ENCODE measurements at places on chromosomes 11 and 22.
A peak's percentile ranks its signal among the peaks of the same experiment; 100 is the strongest.

- no peak for DNase-seq
Observed at GRCh38 chr22:35622191-35622913, 5.2 kb upstream of the MB start.

- DNase-seq, result peak; percentile 97
Observed at GRCh38 chr11:506238-506994, 626 bp downstream of the RNH1 start.

DNA sequence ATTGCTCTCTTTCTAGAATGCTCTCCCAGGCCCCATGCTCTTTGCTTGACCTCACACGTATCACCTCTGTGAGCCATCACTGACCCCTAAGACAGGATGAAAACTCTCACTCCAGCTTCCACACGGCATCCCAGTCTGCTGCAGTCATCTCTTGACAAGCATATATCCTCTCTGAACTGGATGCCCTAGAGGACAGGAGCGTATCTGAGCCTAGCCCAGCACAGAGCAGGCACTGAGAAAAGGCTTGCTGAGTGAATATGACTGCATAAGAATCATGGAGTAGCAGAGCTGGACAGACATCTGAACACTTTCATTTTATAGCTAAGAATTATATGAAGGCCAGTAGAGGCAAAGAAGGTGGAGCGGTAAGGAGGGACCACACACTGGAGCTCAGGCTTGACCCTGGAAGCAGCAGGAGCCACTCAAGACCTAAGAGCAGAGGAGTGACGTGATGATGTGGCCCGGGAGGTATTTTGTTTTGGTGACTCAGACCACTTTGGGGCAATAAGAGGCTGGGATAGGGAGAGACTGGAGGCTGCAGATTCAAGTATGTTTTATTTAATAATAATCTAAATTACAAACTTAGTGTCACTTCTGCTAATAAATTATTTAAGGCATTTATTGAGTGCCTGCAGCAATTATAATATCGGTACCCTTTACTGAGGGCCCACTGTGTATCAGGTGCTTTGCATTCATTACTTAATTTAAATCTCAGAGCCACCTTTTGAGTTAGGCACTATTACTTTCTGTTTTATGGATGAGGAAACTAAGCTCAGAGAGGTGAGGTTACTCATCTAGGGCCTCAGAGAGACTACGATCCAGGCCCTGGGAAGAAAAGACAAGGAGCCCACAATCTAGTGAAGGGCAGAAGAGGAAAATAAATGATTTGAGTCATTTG lies 42.6 kb downstream of the MAP6 start:
- DNase-seq, result no peak

DNA sequence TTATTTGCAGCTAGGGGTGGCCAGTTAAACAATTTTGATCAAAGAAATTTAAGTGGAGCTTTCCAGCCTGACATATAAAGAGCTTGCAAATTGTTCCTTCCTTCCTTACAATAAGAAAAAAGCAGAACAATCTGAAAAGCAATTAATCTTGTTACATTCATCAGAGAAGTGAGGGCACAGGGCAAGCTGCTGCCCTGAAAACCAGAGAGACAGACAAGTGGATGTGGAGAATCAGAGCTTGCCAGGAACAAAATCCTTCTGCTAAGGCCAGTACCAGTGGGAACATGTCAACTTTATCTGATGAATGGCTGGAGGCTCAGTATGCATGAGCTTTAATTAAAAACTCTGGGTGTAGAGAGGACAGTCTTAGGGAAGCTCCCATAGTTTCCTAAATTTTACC lies 8.8 kb downstream of the CCDC179 start:
- no peak for DNase-seq

DNA sequence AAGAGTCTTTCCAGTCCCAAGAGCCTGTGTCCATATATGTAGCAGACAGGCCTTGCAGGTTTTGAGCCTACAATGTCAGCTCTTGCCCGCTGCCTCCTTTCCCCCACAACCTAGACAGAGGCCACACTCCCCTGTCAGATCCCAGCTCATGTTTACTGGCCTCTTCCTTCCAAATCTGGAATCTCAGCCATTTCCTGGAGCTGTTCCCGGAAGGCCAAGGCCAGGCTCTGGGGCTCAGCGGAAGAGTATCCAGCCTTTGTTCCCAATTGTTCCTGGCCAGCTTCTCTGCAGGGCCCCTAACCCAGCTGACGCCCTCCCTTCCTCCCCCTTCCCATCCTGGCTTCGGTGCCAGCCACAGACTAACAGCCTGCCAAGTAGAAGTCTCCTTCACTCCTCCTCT lies 1.0 kb upstream of the ROBO4 start:
- DNase-seq, result no peak

GRCh38 chr11:34682825-34683224 lies 61.9 kb downstream of the EHF start:
- DNase-seq, result no peak

GRCh38 chr11:79686703-79687419 lies 246.0 kb upstream of the TENM4 start:
- DNase-seq, result no peak

- DNase-seq, result no peak
Observed at GRCh38 chr11:19511413-19512183, 201.0 kb upstream of the NAV2 start.

GRCh38 chr11:81744336-81745116 lies 989.1 kb downstream of the FAM181B start:
- no peak for DNase-seq

GRCh38 chr11:120343429-120343828 lies 7.2 kb downstream of the ARHGEF12 start:
- DNase-seq, result peak; percentile 47

DNA sequence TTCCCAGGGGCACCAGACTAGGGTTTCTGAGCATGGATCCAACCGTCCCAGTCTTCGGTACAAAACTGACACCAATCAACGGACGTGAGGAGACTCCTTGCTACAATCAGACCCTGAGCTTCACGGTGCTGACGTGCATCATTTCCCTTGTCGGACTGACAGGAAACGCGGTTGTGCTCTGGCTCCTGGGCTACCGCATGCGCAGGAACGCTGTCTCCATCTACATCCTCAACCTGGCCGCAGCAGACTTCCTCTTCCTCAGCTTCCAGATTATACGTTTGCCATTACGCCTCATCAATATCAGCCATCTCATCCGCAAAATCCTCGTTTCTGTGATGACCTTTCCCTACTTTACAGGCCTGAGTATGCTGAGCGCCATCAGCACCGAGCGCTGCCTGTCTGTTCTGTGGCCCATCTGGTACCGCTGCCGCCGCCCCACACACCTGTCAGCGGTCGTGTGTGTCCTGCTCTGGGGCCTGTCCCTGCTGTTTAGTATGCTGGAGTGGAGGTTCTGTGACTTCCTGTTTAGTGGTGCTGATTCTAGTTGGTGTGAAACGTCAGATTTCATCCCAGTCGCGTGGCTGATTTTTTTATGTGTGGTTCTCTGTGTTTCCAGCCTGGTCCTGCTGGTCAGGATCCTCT lies 709 bp downstream of the MRGPRX4 start:
- no peak for DNase-seq

GRCh38 chr11:44574610-44575287 lies 9.3 kb downstream of the CD82 start:
- DNase-seq, result peak; percentile 74

GRCh38 chr11:27209562-27210005 lies 153.4 kb downstream of the CCDC34 start:
- no peak for DNase-seq

DNA sequence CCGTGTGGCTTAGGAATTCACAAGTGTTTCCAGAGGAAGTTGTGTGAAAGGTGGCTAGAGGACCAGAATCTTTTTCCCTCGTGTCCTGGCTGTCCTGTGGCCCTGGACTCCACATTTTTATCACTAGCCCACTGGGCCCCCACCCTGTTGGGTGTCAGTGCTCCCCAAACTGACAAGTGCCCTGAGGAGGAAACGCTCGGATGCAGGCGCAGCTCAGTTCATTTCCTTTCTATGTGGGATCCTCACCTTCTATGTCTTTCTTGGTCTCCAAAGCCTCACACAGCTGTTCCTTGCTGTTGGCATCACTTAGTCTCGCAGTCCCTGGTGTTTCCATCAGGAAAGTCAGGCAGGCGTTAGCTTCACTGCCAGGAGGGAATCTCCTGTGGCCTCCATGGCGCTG lies 68.0 kb upstream of the KCNQ1OT1 start:
- DNase-seq, result no peak

- no peak for DNase-seq
Observed at GRCh38 chr11:66846671-66847091, 3.4 kb downstream of the RCE1 start.

- DNase-seq, result no peak
Observed at GRCh38 chr11:125399945-125400344, 96.1 kb downstream of the FEZ1 start.

GRCh38 chr22:33051960-33052839 lies 6.0 kb downstream of the SYN3 start:
- no peak for DNase-seq

- no peak for DNase-seq
Observed at GRCh38 chr11:20310137-20310536, 53.4 kb upstream of the HTATIP2 start.

DNA sequence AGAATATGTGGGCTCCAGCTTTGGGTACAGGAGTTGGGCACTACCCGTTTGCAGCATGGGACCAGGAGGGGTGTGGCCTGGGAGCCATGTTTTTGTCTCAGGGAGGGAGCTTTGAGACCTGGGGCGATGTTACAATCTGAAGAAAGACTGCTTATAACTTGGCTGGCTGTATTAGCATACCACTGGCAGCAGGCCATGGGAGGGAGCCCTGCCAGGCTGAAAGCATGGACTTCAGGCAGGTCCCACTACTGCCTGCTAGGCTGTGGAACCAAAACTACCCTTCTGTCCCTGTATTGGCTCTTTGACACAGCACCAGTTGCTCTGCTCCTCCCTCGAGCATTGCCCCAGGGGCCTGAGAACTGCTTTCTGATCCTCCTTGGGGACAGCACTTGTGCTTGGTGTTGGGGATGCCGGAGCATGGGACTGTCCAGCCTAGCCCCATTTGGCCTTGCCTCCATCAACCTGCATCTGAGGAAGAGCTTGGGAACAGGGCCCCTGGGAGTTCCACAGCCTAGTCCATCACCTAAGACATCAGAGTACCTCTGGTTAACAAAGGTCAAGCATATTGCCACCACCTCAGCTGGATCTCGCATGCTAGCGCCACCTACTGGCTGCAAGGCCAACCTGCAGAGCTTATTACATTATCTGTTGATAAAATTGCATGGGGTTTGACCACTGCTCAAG lies 217.4 kb downstream of the SBF2 start:
- DNase-seq, result peak; percentile 44

DNA sequence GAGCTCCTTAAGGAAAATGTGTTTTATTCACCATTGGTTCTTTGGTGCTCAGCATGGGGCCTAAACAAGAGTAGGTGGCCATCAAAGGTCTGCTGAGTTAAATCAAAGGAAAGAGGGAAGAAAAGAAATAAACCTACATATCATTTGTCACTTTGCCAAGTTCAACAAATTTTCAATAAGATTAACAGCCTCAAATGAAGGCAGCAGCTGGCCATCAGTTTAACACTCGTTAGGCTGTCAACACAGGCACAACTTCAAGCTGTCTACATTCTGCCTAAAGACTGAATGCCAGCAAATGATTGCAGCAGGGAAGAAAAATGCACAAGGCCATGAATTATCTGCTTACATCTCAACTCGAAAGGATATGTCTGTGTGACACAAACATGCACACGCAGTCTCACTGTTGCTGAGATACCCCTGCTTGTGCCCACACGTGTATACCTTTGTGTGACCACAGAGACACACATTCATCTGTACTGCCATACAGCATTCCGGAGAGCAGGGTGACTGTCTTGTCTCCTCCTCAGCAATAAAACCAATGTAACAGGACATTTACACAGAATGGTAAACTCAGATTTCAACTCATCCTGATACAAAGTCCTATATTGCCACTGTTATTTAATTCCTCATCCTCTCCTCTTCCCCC lies 40.1 kb downstream of the TRIM66 start:
- DNase-seq, result no peak

- no peak for DNase-seq
Observed at GRCh38 chr22:22069450-22070370, 87.1 kb upstream of the TOP3B start.

DNA sequence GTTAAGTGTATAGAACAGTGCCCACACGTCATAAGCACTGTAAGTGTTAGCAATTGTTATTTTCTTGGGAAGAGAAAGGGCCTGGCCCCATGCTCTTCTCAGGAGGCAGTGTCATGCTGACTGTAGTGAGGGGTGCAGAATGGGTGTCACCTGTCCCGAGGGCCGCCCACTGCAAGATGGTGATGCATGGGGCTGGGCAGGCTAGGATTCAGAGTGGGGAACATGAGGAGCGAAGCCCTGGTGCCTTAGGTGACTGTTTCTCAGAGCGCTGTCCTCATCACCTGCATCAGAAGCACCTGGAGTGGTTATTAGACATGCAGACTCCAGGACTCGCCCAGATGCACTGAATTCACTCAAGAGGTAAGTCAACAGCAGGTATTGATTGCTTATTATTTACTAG lies 101.0 kb upstream of the PARVA start:
- DNase-seq, result no peak

DNA sequence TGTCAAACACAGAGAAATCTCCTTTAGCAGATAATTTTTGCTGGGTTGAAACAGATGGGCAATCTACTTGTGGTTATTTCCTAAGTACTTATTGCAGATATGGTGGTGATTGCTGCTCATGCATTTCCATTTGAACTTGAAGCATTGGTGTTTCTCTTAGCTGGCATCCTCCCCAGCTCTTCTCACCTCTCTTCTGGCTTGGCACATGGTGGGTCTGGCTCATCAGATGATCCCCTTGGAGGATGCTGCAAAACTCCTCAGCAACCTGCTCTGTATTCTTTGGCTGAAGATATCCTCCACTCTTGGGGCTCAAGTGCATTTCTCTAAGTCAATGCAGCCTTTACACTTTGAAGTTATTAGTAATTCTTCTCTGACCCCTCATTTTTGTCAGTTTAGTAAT lies 87.3 kb upstream of the MYO18B start:
- no peak for DNase-seq

- DNase-seq, result no peak
Observed at GRCh38 chr22:48161298-48161697, 1398.8 kb downstream of the TBC1D22A start.

DNA sequence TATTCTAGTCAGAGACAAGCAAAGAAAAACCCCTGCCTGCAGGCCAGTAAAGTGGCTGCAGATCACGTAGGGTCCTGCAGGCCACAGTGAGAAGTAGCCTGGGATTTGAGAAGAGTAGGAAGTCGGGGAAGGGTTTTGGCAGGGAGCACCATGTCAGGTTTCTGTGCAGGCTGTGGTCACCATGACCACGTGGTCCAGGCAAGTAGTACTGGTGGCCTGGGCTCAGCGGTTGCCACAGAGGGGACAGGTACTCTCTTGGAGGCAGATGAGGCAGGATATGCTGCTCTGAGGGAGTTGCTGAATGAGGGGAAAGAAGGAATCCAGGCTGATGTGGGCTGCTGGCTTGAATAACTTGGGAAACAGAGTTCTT lies 46.5 kb downstream of the PISD start:
- DNase-seq, result no peak

GRCh38 chr11:4068962-4069361 lies 25.6 kb upstream of the RRM1 start:
- DNase-seq, result no peak
